ENCODE measurements at places on chromosomes 2 and 18. TPM values are rescaled to one million over a fixed set of nuclear protein-coding genes. Genes with fewer than 3 reads are reported as not detected.

Gene FBXO41
- total RNA-seq = 9.8 TPM

Gene STON1
- 4.4 TPM for total RNA-seq

Gene CCDC121
- 1.3 TPM for total RNA-seq

Gene SPP2
- total RNA-seq = not detected

Gene CLEC4F
- total RNA-seq = not detected

Gene PAIP2B
- 9.9 TPM for total RNA-seq

Gene ASAP2
- total RNA-seq = not detected

Gene MC2R
- not detected for total RNA-seq

Gene APCDD1
- not detected for total RNA-seq

- no peak overlapping the region for H3K4me3 ChIP-seq
- no peaks in the 10 kb centered on the region for H3K4me1 ChIP-seq
- H3K27me3 ChIP-seq = no peaks in the 10 kb centered on the region
- no peak overlapping the region for H3K27ac ChIP-seq
- no peak for DNase-seq
- H3K36me3 ChIP-seq = no peaks in the 10 kb centered on the region
Observed at GRCh38 chr18:22276334-22276713, 106.9 kb downstream of the GATA6 start.

GRCh38 chr2:231399853-231400680, 4.6 kb downstream of the B3GNT7 start:
- H3K4me1 ChIP-seq = no peaks in the 10 kb centered on the region
- no peak for DNase-seq
- no peak overlapping the region for H3K27ac ChIP-seq
- no peaks in the 10 kb centered on the region for H3K27me3 ChIP-seq
- no peak overlapping the region for H3K4me3 ChIP-seq

- H3K4me1 ChIP-seq = no peaks in the 10 kb centered on the region
- no peaks in the 10 kb centered on the region for H3K27me3 ChIP-seq
- no peak overlapping the region for H3K27ac ChIP-seq
- no peak overlapping the region for H3K4me3 ChIP-seq
- no peaks in the 10 kb centered on the region for H3K36me3 ChIP-seq
Observed at GRCh38 chr2:129459200-129459876, 520.1 kb upstream of the RAB6C start.

DNA sequence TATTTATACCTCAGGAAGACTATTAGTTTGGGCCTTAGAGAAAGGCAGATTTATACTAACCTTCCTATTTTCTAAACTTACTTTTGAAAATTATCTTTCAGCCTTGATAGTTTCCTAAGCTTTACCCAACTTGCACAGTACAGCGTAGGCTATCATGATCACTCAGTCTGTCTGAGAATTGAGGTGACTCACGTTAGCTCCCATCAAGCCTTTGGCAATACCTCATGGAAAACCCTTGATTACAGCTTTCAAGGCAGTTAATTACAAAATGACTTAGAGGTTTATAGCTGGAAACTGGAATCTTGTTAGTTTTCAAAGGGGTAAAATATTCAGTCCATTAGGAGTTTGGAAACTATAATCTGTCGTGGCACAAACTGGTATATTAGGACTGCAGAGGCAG, 26.4 kb upstream of the ARMC9 start:
- no peak overlapping the region for H3K27ac ChIP-seq
- no peaks in the 10 kb centered on the region for H3K4me1 ChIP-seq
- no peaks in the 10 kb centered on the region for H3K27me3 ChIP-seq
- DNase-seq = no peak
- H3K36me3 ChIP-seq = peaks cover 24% of the 10 kb centered on the region

- H3K27ac ChIP-seq = no peak overlapping the region
- no peaks in the 10 kb centered on the region for H3K27me3 ChIP-seq
- no peaks in the 10 kb centered on the region for H3K36me3 ChIP-seq
- H3K4me3 ChIP-seq = no peak overlapping the region
- H3K4me1 ChIP-seq = peaks cover 7% of the 10 kb centered on the region
Observed at GRCh38 chr2:130807659-130808385, 28.9 kb upstream of the ARHGEF4 start.

DNA sequence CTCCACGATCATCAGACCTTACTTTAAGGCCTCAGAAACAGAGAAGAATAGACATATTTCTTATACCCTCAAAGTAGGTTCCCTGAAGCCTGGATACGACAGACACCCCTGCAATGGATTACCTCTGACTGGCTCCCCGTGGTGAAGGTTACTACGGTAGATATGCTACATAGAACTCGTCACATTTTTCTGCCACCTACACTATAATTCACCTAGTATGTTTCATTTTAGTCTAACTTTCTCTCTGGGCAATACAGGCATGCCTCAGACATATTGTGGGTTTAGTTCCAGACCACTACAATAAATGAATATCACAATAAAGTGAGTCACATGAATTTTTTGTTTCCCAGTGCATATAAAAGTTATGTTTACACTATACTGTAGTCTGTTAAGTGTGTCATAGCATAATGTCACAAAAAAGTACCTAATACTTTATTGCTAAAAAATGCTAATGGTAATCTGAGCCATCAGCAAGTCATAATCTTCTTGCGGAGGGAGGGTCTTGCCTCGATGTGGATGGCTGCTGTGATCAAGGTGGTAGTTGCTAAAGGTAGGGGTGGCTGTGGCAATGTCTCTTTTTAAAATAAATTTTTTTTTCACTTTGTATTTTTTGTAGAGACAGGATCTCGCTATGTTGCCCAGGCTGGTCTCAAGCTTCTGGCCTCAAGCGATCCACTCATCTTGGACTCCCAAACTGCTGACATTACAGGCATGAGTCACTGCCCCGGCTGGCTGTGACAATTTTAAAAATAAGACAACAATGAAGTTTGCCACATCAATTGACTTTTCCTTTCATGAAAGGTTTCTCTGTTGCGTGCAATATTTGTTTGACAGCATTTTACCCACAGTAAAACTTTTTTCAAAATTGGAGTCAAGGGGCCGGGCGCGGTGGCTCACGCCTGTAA, 64.6 kb downstream of the TGIF1 start:
- H3K27me3 ChIP-seq = no peaks in the 10 kb centered on the region
- no peaks in the 10 kb centered on the region for H3K4me1 ChIP-seq
- H3K4me3 ChIP-seq = no peak overlapping the region
- no peaks in the 10 kb centered on the region for H3K36me3 ChIP-seq

GRCh38 chr2:152038441-152038958, 60.3 kb downstream of the CACNB4 start:
- H3K36me3 ChIP-seq = no peaks in the 10 kb centered on the region
- H3K27me3 ChIP-seq = no peaks in the 10 kb centered on the region
- H3K27ac ChIP-seq = no peak overlapping the region
- H3K4me1 ChIP-seq = no peaks in the 10 kb centered on the region
- DNase-seq = no peak

DNA sequence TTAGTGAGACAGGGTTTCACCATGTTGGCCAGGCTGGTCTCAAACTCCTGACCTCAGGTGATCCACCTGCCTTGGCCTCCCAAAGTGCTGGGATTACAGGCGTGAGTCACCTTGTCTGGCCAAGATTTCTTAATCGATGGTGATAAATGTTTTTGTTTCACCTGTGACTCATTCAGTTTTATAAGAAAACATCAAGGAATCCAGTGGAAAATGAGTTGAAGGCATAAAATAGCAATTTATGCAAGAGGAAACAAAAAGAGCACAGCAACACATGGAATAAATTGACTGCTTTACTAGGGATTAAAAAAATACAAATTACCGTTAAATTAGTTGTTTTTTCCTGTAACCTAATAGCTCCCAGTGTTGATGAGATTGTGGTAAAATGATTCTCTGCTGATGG, 80.2 kb downstream of the CDK15 start:
- H3K36me3 ChIP-seq = no peaks in the 10 kb centered on the region
- H3K27me3 ChIP-seq = peaks cover 14% of the 10 kb centered on the region
- peaks cover 13% of the 10 kb centered on the region for H3K4me1 ChIP-seq
- no peak overlapping the region for H3K27ac ChIP-seq
- H3K4me3 ChIP-seq = no peak overlapping the region

DNA sequence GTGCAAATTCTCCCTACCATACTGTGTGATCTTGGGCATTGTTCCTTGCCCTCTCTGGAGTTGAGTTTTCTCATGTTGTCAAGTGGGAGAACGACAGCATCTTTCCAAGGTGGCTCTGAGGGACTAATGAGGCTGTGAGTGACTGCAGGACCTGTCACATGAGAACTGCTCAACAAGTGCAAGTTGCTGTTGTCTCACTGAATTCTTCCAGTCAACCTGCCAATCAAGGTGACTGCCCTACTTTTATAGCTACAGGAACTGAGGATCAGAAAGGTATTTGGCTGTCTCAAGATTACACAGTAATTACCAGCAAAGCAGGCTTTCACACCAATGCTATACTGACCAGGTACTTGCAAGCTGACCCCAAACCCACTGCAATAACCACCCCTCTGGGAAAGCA, 137.6 kb downstream of the MTCL1 start:
- H3K36me3 ChIP-seq = no peaks in the 10 kb centered on the region
- H3K27me3 ChIP-seq = no peaks in the 10 kb centered on the region
- no peak overlapping the region for H3K27ac ChIP-seq
- H3K4me3 ChIP-seq = no peak overlapping the region
- DNase-seq = no peak
- no peaks in the 10 kb centered on the region for H3K4me1 ChIP-seq

- no peak overlapping the region for H3K27ac ChIP-seq
- DNase-seq = no peak
- no peaks in the 10 kb centered on the region for H3K27me3 ChIP-seq
- H3K36me3 ChIP-seq = no peaks in the 10 kb centered on the region
- H3K4me3 ChIP-seq = no peak overlapping the region
- no peaks in the 10 kb centered on the region for H3K4me1 ChIP-seq
Observed at GRCh38 chr2:29412197-29412925, 297.1 kb downstream of the CLIP4 start.

DNA sequence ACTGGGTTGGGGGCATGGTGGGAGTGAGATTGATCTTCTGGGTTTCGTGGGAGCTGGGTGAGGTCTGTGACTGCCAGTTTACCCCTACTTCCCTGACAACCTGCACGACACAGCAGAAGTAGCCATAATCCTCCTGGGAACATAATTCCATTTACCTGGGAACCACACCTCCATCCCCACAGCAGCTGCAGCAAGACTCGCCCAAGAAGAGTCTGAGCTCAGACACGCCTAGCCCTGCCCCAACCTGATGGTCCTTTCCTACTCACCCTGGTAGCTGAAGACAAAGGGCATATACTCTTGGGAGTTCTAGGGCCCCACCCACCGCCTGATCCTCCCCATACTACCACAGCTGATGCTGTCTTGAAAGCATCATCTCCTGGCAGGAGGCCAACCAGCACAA, 43.8 kb downstream of the FLACC1 start:
- no peaks in the 10 kb centered on the region for H3K36me3 ChIP-seq
- H3K4me3 ChIP-seq = no peak overlapping the region
- no peaks in the 10 kb centered on the region for H3K4me1 ChIP-seq

DNA sequence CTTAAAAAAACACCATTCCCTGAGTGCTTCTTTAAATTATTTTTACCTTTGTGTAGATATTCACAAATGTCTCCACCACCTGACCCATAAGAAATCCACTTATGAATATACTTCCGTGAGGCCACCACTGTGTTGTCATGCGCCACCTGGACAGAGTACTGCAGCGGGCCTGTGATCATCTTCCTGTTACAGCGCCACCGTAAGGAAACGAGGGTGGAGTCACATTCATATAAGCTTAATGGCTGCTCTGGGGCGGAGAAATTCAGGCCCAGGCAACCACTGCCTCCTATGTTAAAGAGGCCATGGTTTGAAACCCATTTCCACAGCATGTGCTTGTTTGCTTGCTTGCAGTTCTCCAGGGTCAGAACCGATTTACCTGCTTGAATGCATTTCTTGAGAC, 17.7 kb downstream of the PLA2R1 start:
- H3K4me1 ChIP-seq = no peaks in the 10 kb centered on the region
- DNase-seq = no peak
- no peaks in the 10 kb centered on the region for H3K36me3 ChIP-seq
- no peak overlapping the region for H3K27ac ChIP-seq
- no peaks in the 10 kb centered on the region for H3K27me3 ChIP-seq

DNA sequence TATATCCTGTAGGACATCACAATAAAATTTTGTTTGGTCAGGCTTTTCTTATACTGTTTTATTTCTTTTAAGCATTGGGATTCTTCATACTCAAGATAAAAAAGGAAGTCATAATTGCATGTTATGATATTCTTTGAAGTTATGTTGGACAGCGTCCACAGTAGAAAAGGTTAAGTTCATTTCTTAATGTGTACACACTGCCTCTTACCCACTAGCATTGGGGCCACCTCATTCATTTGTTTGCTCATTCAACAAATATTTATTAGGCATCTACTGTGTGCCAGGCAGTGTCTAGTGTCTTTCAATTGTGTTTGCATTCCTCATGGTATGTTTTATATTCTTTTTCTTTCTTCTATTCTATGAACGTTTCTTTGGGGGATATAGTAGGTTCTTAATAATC, 70.2 kb downstream of the PTPRM start:
- no peak overlapping the region for H3K4me3 ChIP-seq
- H3K27me3 ChIP-seq = no peaks in the 10 kb centered on the region
- no peaks in the 10 kb centered on the region for H3K36me3 ChIP-seq
- H3K27ac ChIP-seq = no peak overlapping the region
- no peak for DNase-seq
- no peaks in the 10 kb centered on the region for H3K4me1 ChIP-seq

DNA sequence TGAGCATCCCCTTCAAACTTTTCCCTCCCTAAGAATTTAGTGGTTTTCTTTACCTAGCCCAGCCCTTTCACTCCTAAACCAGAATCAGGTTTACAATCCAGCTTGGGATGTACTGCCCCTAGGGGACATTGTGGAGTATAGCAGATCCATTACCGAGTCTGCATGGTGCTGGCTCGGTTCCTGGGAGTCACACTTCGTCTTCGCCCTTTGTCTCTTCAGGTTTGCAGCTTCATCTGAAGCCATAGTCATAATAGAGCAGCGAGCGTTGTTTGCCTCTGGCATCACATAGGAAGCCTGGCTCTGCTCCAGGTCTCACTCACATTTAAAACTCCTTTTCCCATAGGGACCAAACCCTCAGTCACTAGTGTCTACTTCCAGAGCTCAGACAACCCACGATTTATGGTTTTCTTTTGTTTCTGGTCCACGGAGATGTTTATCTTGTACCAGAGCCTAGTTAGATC, 16.8 kb upstream of the LYPD6 start:
- peaks cover 3% of the 10 kb centered on the region for H3K4me1 ChIP-seq
- DNase-seq = no peak
- H3K36me3 ChIP-seq = no peaks in the 10 kb centered on the region
- H3K27me3 ChIP-seq = no peaks in the 10 kb centered on the region
- H3K27ac ChIP-seq = no peak overlapping the region

DNA sequence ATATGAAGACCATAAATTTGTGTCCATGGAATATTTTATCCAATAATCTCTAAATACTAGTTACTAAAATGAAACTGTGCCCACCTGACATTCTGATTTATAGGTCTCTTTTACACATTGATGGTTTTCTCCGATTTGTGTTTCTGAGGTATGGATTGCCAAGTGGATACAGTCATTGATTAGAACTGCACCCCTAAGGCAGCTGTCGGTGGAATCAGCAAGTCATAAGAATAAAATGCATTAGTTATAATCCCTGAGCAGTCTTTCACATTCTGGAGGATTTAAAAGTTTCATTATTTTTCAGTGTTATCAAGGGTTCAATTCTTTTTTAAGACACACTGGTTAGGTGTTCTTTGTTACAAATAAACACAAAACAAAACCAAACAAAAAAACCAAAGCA, 6.0 kb downstream of the CAVIN2 start:
- H3K27ac ChIP-seq = no peak overlapping the region
- no peak overlapping the region for H3K4me3 ChIP-seq
- H3K27me3 ChIP-seq = no peaks in the 10 kb centered on the region
- no peaks in the 10 kb centered on the region for H3K4me1 ChIP-seq

GRCh38 chr18:29383311-29384273, 1206.7 kb upstream of the CDH2 start:
- no peaks in the 10 kb centered on the region for H3K27me3 ChIP-seq
- no peak for DNase-seq
- H3K4me3 ChIP-seq = no peak overlapping the region
- no peaks in the 10 kb centered on the region for H3K36me3 ChIP-seq

- DNase-seq = no peak
- no peaks in the 10 kb centered on the region for H3K27me3 ChIP-seq
- H3K4me1 ChIP-seq = no peaks in the 10 kb centered on the region
- no peak overlapping the region for H3K27ac ChIP-seq
Observed at GRCh38 chr2:10895231-10895630, 16.5 kb upstream of the KCNF1 start.

Data from CD4-positive, alpha-beta memory T cell (primary cell).